Esophagus muscularis mucosa (tissue), 4 donors: ENCODE measurements at places on chromosomes 1 and 21. TPM values are rescaled to one million over a fixed set of nuclear protein-coding genes. Genes with fewer than 3 reads are reported as not detected.
A peak's percentile ranks its signal among the peaks of the same experiment; 100 is the strongest.

HEYL gene
- 8.3 TPM for total RNA-seq

PKP1 gene
- total RNA-seq, result 0.83 TPM

MROH7 gene
- 11.6 TPM for total RNA-seq

CCDC27 gene
- not detected for total RNA-seq

RGS8 gene
- total RNA-seq, result 0.06 TPM

WNT9A gene
- total RNA-seq, result 13.2 TPM

LCE1E gene
- total RNA-seq, result not detected

PLXNA2 gene
- 41.6 TPM for total RNA-seq

HLX gene
- total RNA-seq, result 27.3 TPM

AMY1B gene
- total RNA-seq, result not detected

AMIGO1 gene
- 10.0 TPM for total RNA-seq

IVL gene
- not detected for total RNA-seq

SLC26A9 gene
- total RNA-seq, result not detected

IL22RA1 gene
- 0.23 TPM for total RNA-seq

MORC3 gene
- total RNA-seq, result 38.9 TPM

CLDN19 gene
- not detected for total RNA-seq

IFI16 gene
- total RNA-seq, result 33.8 TPM

NBPF26 gene
- total RNA-seq, result 11.8 TPM

PPIE gene
- 40.5 TPM for total RNA-seq

- no peak for DNase-seq
Measured at GRCh38 chr1:57683037-57683942, 259.4 kb upstream of the DAB1 start.

- DNase-seq, result no peak
Measured at GRCh38 chr1:72601035-72601674, 318.8 kb upstream of the NEGR1 start.

GRCh38 chr1:165424454-165425216 is 20.3 kb downstream of the RXRG start:
- no peak for DNase-seq

- DNase-seq, result no peak
Measured at GRCh38 chr1:8689431-8690252, 127.8 kb downstream of the RERE start.

GRCh38 chr1:41957568-41957967 is 38.8 kb upstream of the HIVEP3 start:
- DNase-seq, result no peak

GRCh38 chr1:10734962-10735544 is 61.4 kb downstream of the CASZ1 start:
- DNase-seq, result no peak

DNA sequence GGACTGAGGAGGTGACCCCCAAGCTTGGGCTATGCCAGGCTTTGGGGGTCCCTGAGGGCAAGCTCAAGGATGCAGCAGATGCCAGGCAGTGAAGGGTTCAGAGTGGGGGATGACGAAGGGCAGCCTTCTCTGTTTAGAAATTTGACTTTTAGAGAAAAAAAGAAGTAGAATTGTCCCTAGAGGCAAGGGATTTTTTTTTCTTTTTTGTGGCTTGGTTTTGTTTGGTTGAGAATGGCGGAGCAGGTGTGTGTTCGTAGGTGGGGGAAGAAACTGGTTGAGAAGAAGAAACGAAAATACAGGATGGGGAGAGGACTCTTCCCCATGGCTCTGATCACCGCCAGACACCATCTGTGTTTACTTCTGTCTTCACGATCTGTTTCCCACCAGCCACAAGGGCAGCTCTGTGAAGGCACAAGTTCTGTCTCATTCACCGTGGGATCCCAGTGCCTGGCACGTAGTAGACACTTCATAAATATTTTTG is 8.2 kb downstream of the PLA2G5 start:
- DNase-seq, result no peak

GRCh38 chr1:173555651-173556305 is 47.1 kb downstream of the SLC9C2 start:
- no peak for DNase-seq

DNA sequence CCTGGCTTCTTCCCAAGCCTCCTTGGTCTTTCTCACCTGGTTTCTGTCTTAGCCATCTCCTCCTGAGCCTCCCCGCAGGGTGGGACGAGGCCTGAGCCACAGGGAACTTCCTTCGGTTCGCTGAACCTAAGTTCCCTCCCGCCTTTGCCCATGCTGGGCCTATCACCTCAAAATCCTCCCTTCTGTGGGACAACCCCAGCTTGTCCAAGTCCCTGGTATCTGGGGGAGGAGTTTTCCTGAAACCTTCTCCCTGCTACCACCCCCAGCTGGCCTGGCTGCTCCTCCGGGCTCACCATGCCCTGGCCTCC is 27.7 kb upstream of the VPS13D start:
- no peak for DNase-seq

DNA sequence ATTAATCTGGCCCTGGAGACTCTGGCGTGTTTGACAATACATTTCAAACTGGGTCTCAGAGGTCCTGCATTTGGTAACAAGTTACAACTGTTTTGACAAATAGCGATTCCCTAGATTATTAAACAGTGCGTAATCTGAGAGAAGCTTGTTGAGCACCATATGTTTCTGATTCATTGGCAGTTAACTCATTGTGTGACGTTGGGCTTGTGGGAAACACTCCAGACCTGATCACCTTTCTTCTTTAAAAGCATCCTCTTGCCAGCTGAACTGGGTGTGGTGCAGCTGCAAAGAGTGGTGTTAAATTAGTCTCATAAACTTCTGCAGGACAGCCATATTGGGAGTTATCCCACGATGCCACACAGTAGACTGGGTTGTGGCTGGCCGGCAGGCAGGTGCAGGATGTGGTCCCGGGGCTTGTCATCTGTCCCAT is 82.7 kb downstream of the CDC7 start:
- peak; percentile 77 for DNase-seq

GRCh38 chr1:228163007-228163753 is 2.4 kb upstream of the IBA57 start:
- no peak for DNase-seq

DNA sequence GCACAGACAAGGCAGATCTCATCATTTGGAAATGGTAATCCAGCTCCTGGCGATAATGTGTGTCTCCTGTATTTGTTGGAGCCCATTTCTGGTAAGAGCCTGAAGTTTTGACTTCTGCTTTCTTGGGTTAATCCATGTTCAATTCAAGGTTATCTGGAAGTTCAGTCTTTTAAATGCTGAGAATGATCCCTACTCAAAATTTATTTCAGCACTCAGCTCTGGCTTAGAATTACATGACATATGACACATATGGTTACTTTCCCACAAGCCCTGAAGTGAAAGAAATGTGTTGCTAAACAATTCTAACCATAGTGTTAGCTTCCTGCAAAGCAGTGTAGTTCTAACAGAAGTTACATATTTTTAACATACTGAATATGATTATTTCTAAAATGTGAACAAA is 2.7 kb downstream of the PTGFR start:
- no peak for DNase-seq

DNA sequence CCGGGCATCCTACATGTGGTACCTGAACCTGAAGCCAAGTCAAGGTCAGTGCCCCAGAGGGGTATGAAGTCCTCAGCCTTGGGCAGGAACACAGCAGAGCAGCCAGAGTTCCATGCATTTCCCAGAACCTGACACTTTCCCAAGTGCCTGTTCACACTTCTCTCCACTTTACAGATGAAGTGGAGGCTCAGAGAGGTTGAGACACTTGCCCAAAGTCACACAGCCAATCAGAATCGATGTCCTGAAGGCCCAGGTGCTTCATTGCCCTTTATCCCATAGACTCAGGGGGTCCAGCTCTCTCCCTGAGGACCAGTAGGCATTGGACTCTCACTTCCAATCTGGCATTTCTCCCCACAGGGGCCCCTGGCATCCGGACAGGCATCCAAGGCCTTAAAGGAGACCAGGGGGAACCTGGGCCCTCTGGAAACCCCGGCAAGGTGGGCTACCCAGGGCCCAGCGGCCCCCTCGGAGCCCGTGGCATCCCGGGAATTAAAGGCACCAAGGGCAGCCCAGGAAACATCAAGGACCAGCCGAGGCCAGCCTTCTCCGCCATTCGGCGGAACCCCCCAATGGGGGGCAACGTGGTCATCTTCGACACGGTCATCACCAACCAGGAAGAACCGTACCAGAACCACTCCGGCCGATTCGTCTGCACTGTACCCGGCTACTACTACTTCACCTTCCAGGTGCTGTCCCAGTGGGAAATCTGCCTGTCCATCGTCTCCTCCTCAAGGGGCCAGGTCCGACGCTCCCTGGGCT is 2.2 kb downstream of the C1QA start:
- DNase-seq, result no peak

GRCh38 chr1:208929575-208929974 is 653.9 kb upstream of the CAMK1G start:
- peak; percentile 34 for DNase-seq

- DNase-seq, result no peak
Measured at GRCh38 chr1:56284928-56285327, 294.4 kb downstream of the PLPP3 start.

GRCh38 chr1:169288011-169288414 is 79.6 kb downstream of the NME7 start:
- DNase-seq, result no peak

GRCh38 chr1:38190983-38191382 is 144.4 kb upstream of the POU3F1 start:
- DNase-seq, result no peak

- DNase-seq, result no peak
Measured at GRCh38 chr1:230568676-230569075, 73.6 kb upstream of the COG2 start.

GRCh38 chr1:183571678-183572268 is 18.5 kb downstream of the NCF2 start:
- DNase-seq, result no peak

DNA sequence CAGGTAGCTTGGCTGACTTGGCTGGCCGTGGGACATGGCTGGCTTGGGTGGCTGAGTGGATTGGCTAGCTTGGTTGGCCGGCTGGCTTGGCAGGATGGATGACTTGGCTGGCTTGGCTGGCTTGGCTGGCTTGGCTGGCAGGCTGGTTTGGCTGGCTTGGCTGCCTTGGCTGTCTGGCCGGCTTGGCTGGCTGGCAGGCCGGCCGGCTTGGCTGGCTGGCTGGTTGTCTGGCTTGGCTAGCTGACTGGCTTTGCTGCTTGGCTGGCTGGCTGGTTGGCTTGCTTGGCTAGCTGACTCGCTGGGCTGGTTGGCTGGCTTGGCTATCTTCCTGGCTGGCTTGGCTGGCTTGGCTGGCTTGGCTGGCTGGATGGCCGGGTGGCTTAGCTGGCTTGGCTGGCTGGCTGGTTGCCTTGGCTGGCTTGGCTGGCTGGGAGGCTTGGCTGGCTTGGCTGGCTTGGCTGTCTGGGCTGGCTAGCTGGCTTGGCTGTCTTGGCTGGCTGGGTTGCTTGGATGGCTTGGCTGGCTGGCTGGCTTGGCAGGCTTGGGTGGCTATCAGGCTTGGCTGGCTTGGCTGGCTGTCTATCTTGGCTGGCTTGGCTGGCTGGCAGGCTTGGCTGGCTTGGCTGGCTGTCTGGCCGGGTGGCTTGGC is 129.7 kb upstream of the FAM72C start:
- peak; percentile 92 for DNase-seq

GRCh38 chr1:56921479-56921878 is 44.3 kb downstream of the C8B start:
- DNase-seq, result no peak

DNA sequence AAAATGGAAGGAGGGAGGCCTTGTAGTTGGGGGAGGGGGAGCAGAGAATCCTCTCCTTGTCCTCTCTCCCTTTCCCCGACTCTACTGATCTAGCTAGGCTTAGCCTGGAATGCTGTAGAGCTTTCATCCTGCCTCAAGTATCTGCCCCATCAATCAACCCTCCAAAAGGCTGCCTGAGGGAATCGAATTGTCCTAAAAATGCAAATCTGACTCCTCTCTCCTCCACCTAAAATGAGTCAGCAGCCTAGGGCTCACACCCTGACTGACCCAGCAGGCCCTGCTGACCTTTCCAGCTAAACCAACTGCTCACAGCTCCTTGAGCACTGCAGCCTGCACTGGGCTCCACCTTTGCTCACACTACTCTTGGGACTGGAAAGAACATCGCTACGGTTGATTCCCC is 2.8 kb downstream of the HPDL start:
- DNase-seq, result no peak

DNA sequence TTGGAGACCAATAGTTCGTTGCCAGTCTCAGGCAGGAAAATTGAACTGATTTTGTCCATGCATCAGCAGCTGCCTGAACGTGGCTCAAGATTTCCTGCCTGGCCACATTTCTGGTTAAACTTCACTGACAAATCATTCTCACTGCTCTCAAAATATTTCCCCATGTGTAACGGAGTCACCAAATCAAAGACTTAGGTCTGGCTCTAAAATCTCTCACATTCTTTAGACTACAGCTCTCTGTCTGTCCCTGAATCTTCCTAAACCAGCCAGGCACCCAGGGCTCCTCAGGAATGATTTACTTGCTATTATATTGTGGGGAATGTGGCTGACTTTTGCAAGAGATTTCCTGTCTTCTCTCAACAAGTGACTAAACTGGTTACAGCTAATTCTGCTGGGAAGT is 49.2 kb upstream of the GJA8 start:
- DNase-seq, result no peak

DNA sequence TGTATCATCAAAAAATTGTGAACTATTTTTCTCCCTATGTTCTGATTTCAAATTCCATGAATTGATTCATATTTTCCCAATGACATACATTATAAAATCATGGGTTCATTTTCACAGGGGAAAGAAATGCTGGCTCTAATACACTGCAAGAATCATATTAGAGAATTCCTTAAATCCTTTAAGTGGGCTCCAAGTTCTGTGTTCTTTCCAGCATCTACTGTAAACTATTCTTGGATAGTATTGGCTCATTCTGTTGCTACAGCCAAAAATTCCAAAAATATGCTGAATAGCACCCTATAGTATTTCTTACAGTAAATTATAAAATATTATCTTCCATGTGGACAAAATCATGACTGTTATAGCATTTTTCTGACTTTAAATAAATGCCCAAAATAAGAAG is 19.0 kb upstream of the C1orf105 start:
- no peak for DNase-seq

- no peak for DNase-seq
Measured at GRCh38 chr1:49102752-49103151, 326.1 kb upstream of the BEND5 start.

- DNase-seq, result no peak
Measured at GRCh38 chr21:37447288-37447936, 80.8 kb downstream of the DYRK1A start.

GRCh38 chr1:203082571-203083462 is 3.0 kb downstream of the MYOG start:
- DNase-seq, result peak; percentile 85

GRCh38 chr1:98697781-98698180 is 36.3 kb downstream of the SNX7 start:
- DNase-seq, result no peak

DNA sequence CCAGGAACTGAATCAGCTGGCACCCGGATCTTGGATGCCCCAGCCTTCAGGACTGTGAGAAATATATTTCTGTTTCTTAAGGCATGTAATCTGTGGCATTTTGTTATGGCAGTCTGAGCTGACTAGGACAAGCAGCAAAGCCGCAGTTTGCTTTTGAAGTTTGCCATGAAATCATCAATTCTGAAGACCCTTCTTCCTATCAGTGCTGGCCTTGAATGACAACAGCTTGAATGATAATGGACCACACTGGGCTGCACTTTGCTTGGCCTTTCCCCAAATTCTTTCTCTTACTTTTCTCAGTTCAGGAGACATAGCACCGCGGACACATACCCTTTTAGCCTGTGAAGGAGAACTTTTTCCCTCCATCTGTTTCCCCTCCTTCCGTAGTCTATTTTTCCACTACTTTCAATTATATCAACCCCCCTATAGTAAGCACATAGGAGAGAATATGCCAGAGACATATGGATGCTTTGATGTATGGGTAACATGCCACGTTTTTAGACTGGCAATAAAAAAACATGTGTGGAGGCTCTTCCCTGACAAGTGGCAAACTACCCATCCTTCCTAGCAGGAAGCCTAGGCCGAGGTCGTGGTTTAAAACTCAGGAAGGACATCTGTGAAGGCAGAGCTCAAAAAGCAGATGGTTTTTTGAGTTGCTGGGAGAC is 42.9 kb downstream of the HLX start:
- DNase-seq, result peak; percentile 47
